ENCODE measurements at places on chromosomes 1 and 21. TPM values are rescaled to one million over a fixed set of nuclear protein-coding genes. Genes with fewer than 3 reads are reported as not detected.

Gene RPE65
- polyA plus RNA-seq = not detected

Gene C8A
- not detected for polyA plus RNA-seq

Gene CFAP107
- not detected for polyA plus RNA-seq

Gene OR2W3
- not detected for polyA plus RNA-seq

Gene ABCG1
- polyA plus RNA-seq = 1.5 TPM

Gene CCDC27
- not detected for polyA plus RNA-seq

Gene IGSF3
- 7.6 TPM for polyA plus RNA-seq
